Large intestine (tissue), 12 donors: ENCODE measurements at places on chromosomes 7 and 10.

- no peak for DNase-seq
Observed at GRCh38 chr10:64113792-64114191, 592.6 kb downstream of the REEP3 start.

- peak; percentile 93 for DNase-seq
Observed at GRCh38 chr7:92645114-92646061, 55.2 kb upstream of the FAM133B start.

DNA sequence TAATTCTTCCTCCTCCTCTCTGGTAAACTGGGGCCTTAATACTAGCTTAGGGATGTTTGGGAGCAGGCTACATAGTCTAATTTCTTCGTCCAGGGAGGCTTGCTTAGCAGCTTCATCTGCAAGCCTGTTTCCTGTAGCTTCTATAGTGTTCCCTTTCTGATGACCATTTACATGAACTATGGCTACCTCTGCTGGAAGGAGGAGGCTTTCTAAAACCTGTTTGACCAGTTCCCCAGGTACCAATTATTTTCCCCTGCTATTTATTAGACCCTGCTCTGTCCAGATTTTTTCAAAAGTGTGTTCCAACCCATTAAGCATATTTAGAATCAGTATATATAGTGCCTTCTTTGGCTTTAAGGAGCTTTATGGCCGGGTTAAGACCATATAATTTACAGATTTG is 38.8 kb upstream of the DNAH11 start:
- DNase-seq = no peak

DNA sequence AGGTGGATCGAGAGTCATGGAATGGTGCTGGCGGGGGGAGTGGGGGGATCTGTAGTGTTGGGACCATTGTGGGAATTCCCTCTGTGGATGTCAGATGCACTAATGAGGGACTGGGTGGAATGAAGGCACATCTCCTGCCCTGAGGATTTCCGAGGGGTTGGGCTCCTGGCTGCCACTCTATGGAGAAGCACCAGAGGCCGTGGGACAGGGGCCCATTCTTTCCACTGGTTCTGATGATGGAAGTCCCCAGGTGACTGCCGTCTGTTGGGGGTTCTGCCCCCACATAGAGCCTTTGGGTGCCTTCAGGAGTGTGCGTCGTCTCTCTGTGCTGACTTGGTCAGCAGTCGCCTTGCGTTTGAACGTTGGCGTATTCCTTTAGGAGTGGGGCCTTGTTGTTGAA is 202.9 kb downstream of the GLRX3 start:
- no peak for DNase-seq
